ENCODE measurements at places on chromosomes 11 and 22. TPM values are rescaled to one million over a fixed set of nuclear protein-coding genes. Genes with fewer than 3 reads are reported as not detected.

Gene TSPAN4
- total RNA-seq, result 24.7 TPM

Gene GRK3
- total RNA-seq, result 16.1 TPM

GRCh38 chr11:91978747-91979146 is 245.9 kb upstream of the FAT3 start:
- no peak for DNase-seq

DNA sequence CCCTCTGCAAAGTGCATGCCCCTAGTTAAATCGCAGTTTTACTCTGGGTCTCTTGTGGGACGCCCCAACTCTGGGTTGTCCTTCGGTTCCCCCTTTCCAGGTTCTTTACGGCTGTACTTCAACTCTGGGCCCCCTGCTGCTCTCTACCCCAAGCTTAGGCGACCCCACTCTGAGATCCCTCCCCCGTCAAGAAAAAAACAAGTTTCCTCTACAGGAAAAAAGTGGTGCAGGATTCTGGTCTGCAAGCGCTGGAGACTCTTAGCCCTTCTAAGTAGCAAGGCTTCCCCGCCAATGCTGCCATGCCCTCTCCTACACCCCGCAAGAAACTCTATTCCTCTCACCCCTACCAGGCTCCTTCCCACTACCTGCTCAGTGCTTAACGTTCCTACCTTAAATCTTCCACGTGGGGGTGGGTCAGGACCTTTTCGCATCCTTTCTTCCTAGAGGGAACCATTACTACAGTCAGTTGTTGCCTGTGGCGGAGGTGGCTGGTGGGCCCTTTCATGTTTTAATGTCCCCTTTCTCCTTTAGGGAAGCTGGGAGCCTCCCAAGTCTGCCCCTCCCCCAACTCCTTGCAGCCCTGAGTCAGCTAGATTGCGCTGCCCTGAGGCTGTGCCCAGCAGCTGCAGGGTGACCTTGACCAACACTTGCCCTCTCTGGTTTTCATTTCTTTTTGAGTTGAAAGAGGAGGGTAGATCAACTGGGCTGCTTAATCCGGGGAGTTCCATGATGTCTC is 1.4 kb downstream of the NEFH start:
- DNase-seq, result peak; percentile 1

DNA sequence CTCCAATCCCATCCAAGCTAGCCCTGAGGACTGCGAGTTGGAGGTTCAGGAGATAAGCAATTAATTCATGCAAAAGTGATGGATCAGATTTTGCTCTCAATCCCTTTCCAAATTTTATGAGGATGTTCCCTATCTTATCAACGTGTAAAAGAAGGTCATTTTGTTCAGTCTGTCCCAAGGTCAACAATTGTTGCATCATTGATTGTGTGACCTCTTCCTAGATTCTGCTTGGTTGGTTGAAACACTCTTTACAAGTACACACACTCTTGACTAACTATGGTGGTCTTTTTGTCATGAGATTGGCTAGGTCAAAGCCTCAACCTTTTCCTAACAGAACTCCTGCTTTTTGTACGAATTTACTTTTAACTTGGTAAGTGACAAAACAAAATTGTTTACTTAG is 41.7 kb downstream of the COMMD9 start:
- DNase-seq, result no peak

- DNase-seq, result no peak
These were observed at the start of gene MAP6 for GRCh38 chr11:75668451-75669297. TSS of gene MAP6 (minus strand) at chr11:75669038. CDS start at chr11:75668369, 669 bp downstream.

DNA sequence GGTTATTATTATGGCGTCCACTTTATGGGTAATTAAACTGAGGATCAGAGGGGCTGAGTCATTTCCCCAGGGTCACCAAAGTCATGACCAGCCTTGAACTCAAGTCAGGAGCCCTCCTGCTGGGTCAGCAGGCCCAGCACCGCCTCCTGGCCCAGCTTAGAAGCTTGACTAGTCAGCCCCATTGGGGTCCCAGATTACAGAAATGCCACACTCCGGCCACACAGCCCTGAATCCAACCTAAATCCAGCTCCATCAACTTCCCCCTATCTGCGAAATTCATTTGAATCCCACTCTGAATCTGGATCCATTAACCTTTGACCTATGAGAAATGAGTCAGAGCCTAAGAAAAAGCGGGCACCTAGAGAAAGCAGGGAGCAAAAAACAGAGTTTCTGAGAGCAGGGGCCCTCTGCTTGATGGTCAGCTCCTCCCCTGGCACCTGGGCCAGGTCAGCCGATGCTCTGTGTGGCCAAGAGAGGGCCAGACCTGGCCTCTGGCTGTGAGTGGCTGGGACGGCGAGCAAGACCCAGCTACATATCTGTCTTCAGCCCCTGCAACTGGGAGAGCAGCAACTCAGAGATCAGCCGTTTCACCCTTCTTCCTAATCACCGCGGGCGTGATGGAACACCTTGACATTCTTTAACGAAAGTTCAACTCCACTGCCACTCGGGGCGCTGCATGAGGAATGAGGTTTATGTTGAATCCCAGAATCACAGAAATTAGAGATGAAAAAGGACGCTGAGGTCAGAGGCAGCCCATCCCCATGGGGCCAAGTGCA is 196.1 kb downstream of the TRIM29 start:
- no peak for DNase-seq

DNA sequence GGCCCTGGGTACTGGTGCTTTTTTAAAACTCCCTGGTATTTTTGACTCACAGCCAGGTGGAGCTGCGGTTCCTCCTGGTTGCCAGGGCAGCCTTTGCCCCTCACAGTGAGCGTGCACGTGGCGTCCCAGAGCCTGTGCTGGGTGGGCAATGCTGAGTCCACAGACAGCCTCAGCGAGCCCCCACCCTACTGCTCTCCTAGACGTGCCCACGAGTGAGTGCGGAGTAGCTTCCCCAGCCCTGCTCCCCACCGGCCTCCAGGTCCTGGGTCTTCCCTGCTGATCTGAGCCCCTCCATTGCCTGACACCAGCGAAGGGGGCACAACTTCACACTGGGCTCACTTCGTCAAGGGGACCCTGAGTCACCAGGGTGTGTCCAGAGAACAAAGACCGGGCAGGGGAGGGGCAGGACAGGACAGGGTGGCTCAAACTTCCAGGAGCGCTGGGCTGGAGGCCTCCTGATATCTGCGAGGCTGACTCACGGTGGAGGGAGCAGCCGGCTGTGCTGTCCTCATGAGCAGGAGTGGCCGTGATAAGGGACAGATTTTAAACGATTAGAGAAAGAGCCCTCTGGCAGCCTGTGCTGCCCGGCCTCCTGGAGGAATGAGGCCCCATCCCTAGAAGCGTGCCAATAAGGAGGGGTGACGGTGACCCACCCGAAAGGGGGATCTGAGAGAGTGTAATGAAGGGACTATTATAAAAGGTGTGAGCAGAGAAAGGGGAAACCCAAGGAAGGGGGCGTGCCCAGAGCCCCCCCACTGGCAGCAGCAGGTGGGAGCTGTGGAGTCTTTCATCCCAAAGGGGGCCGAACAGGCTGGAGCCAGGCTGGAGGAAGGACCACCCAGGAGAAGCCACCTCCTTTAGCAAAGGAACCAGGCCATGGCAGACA is 129.3 kb upstream of the FGF3 start:
- no peak for DNase-seq

Measured in mucosa of descending colon (tissue), 3 donors.